ENCODE measurements at places on chromosomes 1 and 21.

DNA sequence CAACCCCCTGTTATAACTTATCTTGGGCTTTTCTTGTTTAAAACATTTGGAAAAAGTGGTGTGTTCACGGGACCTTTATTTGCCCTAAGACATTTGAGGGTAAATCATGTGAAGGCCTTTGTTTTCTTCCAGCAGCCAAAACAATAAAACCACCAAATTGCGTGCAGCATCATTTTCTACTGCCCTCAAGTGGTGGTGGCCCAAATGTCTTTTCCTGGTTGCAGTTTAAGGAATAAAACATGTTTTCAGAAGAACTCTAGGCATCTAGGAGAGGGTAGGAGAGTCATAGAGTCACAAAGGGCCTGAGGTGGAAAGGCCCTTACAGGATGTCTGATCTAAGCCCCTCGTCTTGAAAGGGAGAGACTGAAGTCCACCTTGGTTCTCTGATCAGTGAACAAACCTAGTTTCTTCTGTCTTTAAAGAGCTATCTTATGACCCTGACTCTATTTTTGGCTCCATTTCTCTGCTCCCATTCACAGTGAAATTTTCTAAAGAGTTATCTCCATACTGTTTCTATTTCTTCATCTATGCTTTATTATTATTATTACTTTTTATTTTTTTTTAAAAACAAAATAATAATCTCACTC, 16.0 kb upstream of the EPS15 start:
- peak; percentile 72 for DNase-seq

DNA sequence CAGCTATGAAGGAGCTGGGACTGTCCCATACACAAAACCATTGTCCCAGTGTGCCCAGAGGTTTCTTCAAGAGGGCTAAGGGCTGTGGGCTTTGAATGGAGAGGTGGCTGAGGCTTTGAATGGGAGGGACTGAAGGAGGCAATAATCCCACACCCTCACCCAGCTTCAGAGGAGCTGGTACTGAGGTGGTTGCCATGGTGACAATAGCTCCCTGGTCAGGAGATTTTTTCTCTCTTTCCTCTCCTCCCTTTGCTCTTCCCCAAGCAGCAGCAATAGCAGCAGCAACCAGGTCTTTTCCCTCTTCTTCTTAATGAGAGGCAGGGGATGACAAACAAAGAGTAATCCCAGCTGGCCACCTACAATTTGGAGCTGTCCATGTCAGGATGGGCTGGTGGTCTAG, 1.6 kb downstream of the HPCAL4 start:
- no peak for DNase-seq

DNA sequence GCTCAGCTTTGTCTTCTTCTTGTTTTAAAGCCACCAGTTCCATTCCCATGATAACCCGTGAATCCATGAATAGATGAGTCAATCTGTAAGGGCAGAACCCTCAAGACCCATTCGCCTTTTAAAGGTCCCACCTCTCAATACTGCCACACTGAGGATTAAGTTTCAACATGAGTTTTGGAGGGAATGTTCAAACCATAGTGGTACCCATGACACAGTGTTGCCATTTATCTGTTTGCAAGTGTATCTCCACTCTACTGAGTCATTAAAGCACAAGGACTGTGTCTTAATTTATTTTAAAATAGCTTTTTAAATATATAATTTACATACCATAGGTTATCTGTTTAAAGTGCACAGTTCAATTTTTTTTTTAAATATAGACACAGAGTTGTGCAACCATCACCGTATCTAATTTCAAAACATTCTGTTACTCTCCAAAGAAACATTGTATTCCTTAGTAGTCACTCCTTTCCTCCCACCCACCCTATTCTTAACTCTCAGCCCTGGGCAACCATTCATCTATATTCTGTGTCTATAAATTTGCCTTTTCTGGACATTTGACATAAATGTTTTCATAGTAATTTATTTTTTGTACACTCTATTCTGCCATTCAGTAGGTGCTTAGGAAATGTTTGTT, 4.8 kb upstream of the IL24 start:
- no peak for DNase-seq

GRCh38 chr1:165456861-165457260, 11.9 kb upstream of the RXRG start:
- DNase-seq, result no peak

- DNase-seq, result no peak
Observed at GRCh38 chr1:64404202-64404601, 65.7 kb upstream of the CACHD1 start.

DNA sequence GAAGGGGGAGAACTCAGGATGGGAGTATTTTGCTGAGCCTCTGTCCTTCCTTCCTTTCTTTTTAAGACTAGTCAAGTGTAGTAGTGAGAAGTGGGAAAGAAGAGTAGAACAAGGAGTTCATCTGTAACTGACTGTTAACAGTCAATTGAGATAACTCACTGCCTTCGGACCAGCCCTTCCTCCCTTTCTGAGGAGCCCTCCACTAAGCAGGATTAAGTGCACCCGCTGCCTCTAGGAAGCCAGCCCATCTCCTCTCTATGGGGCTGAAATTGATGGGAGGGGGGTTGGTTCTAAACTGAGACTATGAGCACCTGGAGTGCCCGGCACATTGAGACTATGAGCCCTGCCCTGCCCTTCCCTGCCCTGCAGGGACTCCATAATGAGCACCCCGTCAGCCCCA, 72.7 kb upstream of the TINAGL1 start:
- no peak for DNase-seq

GRCh38 chr1:203672346-203672745, 45.7 kb downstream of the ATP2B4 start:
- no peak for DNase-seq

DNA sequence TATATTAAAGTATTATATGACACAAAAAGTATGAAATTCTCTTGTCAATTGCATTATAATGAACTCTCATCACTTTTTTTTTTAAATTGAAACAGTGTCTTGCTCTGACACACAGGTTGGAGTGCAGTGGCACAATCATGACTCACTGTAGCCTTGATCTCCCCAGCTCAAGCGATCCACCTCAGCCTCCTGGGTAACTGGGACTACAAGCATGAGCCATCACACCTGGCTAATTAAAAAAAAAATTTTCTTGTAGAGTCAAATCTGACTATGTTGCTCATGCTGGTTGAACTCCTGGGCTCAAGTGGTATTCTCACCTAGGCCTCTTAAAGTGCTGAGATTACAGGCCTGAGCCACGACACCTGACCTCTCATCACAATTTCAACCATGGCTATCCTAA, 259.3 kb downstream of the S1PR1 start:
- no peak for DNase-seq

- no peak for DNase-seq
Observed at GRCh38 chr1:202681736-202682420, 28.4 kb downstream of the SYT2 start.

DNA sequence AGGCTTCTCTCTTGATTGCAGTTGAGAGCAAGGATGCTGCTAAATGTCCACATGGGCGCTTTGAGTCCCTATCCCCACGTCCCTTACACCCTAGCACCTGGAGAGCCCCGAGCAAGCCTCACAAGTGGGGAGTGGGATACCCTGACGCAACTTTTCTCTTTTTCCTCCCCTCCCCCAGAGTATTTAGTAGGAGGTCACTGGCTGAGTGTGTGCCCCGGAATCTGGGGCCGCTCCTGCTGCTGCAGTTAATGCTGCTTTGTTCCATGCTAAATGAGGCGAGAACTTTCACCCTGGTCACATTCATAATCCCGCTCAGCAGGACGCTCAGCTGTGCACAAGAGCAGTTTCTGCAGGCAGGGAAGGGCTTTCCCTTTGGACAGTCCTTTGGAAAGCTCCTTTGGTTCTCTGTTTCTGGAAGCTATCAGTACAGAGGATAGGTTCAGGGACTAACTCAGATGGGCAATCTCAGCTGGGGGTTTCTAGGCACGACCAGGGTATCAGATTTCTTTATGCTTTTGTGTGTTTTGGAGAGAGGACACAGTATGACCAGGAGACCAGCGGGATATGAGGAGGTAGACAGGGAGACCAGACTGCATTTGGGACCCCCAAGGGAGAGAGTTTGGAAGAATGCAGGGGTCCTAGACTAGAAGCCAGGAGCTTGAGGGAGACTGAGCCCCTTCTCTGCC, 75.9 kb downstream of the NOS1AP start:
- peak; percentile 72 for DNase-seq

GRCh38 chr1:161021165-161021969, 415 bp upstream of the F11R start:
- peak; percentile 98 for DNase-seq

- DNase-seq, result no peak
Observed at GRCh38 chr1:161913482-161914140, 110.1 kb downstream of the OLFML2B start.

- DNase-seq, result no peak
Observed at GRCh38 chr1:230026572-230026971, 40.5 kb upstream of the GALNT2 start.

- peak; percentile 55 for DNase-seq
Observed at GRCh38 chr1:54323324-54323739, 82.9 kb downstream of the SSBP3 start.

GRCh38 chr1:47208374-47208850, 18.6 kb upstream of the PDZK1IP1 start:
- DNase-seq, result peak; percentile 81

DNA sequence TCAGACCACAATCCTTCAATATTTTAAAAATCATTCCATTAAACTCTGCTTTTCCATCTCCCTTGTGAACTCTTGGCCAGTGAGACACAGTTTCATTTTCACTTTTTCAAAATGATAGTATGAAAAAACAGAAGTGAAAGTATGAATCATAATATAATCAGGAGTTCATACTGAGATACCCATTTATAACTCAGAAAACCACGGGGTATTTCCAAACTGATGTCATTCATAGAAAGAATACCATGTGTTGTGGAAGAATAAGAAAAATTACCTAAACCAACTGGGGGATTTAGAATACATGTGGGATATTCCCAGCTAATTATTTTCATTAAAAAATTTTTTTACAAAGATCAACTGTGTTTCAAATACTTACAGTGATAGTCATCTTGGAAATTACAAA, 149.9 kb downstream of the MRPL39 start:
- DNase-seq, result no peak
